ENCODE measurements at places on chromosomes 5 and 9. TPM values are rescaled to one million over a fixed set of nuclear protein-coding genes. Genes with fewer than 3 reads are reported as not detected.

The BARX1 gene
- not detected for total RNA-seq

DNA sequence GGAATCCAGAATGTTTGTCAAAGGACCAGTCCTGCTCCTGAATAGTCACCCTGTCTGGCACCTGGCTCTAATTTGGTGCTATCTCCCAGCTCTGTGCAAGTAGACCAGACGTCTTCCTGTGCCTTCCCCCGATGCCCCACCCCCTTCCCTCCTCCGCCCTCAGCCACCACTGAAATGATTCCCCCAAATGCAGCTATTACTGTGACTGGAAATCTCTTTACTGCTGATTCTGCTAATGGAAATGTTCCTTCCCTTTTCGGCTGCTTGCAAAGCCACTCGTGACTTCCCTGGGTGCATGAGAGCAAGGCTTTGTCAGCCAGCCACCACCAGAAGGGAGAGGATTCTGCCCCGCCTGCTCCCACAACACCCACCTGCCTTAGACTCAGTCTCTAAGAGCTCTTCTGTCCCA, 11.4 kb downstream of the ASTN2 start:
- DNase-seq: no peak

DNA sequence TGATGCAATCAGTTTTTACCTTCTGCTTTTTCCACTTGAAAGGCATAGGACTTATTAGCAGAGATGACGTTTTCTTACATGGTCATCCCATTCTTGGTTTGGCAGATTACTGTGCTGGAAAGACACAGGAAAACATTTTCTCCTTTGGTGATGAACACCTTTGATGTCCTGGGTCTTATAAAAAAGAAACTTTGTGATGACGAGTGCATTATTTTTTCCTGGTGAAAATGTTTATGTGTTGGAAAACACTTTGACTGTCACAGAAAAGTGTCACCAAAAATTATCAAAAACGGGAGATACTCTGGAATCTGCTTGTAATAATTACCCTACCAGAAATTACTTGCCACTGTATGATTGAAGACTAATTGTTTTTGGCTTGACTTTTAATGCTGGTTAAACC, 2020.9 kb downstream of the MAT2B start:
- no peak for DNase-seq

The LCN9 gene
- total RNA-seq: not detected

The FRMPD1 gene
- total RNA-seq: 0.06 TPM
